Activated CD8-positive, alpha-beta memory T cell treated with anti-CD3 and anti-CD28 coated beads for 1 hour (primary cell): ENCODE measurements at places on chromosomes 12 and 14.

GRCh38 chr12:95548539-95549391 is 2.5 kb downstream of the USP44 start:
- DNase-seq = peak; percentile 26

DNA sequence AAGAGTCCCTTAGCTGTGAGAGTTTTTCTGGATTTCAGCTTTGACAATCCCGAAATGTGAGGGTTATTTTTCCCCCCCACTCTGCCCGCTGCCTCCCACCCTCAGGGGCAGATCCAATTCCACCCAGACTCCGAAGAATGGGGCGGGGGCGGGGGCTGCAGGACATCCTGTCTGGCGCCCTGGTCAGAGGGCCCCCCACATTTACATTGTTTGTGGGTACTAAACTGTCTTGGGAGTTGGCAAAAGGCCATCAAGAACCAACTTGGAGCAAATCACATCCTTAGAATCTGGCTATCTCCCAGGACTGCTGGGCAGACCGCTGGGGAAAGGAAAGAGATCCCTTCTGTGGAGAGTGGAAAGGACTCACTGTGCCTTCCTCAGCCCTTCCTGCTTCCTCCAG is 2.4 kb downstream of the EMP1 start:
- DNase-seq = no peak

DNA sequence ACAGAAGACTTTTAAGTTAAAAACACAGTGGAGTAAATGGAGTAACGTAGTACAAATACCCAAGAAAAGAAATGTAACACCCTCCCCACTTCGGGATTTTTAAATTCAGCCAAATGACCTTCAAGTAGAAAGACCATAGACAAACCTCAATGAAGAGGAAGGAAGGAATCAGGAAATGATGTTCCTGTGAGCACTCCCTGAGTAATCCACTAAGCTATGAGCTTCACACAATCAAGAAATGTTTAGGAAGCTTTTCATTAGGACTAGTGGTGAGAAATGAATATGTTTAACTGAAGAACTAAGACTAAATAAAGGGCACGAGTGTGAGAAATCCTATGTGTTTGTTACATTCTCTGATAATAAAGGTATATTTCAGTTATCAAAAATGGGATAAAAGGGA is 10.1 kb downstream of the TCL1A start:
- no peak for DNase-seq

GRCh38 chr14:65321370-65321875 is 91.1 kb upstream of the FUT8 start:
- DNase-seq = no peak

DNA sequence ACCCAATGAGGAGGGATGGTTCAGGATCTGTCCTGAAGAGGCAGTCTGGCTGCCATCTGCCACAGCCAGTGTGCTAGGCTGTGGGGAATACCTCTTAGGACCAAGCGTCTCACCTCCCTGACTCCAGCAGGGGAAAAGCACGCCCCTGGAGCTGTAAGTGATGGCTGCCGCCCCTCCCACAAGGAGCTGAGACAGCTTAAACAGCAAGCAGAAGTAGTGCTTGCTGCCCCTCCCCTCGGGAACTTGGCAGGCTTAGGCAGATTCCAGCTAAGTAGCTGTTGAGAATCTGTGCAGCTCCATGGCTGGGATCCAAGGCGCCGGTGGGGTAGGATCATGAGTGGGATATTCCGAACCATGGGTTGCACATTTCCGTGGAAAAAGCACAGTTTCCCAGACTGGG is 360.4 kb upstream of the MDGA2 start:
- no peak for DNase-seq

GRCh38 chr14:35855876-35856481 is 29.8 kb downstream of the BRMS1L start:
- DNase-seq = no peak

DNA sequence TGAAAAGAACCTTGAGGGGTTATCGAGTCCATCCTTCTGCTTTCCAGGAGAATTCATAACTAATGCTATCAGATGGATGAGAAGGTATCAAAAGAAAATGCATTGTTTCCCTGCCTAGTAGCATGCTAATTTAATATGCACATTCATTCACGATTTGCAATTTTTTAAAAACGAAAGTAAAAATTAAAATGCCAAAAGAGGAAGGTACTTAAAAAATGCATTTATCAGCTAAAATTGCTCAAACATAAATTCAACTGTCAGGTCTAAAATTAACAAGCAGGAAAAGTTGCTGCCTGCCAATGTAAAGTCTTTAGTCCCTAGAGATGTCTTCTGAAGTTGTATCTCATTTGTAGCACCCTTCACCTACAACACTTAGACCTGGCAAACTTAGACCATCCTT is 7.9 kb downstream of the ATF7 start:
- DNase-seq = no peak

DNA sequence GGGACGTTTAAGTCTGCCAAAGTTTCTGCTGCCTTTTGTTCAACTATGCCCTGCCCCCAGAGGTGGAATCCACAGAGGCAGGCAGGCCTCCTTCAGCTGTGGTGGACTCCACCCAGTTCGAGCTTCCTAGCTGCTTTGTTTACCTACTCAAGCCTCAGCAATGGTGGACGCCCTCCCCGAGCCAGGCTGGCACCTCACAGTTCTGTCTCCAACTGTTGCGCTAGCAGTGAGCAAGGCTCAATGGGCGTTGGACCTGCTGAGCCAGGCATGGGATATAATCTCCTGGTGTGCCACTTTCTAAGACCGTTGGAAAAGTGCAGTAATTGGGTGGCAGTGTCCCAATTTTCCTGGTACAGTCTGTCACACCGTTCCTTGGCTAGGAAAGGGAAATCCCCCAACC is 444.7 kb downstream of the FLRT2 start:
- DNase-seq = no peak

GRCh38 chr14:65277580-65278270 is 134.8 kb upstream of the FUT8 start:
- DNase-seq = no peak

- no peak for DNase-seq
These were observed 85.9 kb downstream of the TMEM117 start for GRCh38 chr12:43921666-43922337.

DNA sequence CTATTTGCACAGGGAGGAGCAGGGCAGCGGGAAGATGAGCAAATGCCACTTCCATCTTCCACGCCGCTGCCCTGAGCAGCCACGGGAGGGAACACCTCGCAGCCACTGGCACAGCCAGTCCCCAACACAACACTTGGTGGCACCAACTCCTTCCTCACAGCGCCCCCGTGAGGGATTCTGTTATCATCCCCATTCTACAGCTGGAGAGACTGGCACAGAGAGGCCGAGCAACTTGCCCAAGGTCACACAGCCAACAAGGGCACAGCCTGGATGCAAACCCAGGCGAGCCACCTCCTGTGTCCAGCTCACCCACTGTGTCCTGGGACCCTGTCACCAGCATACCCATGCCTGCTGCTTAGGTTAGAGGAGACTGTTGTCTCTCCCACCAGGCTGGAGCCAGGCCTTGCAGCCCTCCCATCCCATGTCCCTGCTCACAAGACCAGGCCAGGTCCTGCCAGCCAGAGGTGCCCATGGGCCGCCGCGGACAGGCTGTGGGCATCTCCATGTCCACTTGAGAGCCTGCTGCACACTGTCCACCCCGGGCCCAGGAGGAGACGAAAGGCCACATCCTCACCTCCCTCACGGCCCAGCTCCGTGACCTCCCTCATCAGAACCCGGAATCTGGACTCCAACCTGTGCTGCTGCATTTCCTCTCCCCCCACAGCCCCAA is 57.0 kb downstream of the NCOR2 start:
- DNase-seq = no peak

- no peak for DNase-seq
These were observed 4.3 kb upstream of the PGF start for GRCh38 chr14:74959596-74960180.

GRCh38 chr12:5180496-5180895 is 136.8 kb downstream of the KCNA5 start:
- no peak for DNase-seq

DNA sequence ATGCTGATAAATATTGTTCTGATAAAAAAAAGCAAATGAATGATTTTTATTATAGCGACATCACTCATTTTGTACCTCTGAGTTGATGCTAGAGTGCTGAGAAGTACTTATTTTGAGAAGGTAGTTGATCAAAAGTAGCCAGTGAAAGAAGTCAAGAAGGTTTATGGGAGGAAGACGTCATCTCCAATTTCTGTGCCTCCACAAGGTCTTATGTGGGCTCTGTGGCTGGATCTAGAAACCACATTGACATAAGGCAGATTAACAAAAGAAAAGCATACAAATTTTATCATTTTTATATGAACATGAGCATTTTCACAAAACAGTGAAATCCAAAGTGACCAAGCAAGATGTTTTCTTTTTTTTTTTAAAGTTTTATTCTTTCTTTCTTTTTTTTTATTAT is 289.5 kb upstream of the FAR2 start:
- no peak for DNase-seq

GRCh38 chr12:28088566-28089272 is 101.5 kb upstream of the CCDC91 start:
- no peak for DNase-seq

DNA sequence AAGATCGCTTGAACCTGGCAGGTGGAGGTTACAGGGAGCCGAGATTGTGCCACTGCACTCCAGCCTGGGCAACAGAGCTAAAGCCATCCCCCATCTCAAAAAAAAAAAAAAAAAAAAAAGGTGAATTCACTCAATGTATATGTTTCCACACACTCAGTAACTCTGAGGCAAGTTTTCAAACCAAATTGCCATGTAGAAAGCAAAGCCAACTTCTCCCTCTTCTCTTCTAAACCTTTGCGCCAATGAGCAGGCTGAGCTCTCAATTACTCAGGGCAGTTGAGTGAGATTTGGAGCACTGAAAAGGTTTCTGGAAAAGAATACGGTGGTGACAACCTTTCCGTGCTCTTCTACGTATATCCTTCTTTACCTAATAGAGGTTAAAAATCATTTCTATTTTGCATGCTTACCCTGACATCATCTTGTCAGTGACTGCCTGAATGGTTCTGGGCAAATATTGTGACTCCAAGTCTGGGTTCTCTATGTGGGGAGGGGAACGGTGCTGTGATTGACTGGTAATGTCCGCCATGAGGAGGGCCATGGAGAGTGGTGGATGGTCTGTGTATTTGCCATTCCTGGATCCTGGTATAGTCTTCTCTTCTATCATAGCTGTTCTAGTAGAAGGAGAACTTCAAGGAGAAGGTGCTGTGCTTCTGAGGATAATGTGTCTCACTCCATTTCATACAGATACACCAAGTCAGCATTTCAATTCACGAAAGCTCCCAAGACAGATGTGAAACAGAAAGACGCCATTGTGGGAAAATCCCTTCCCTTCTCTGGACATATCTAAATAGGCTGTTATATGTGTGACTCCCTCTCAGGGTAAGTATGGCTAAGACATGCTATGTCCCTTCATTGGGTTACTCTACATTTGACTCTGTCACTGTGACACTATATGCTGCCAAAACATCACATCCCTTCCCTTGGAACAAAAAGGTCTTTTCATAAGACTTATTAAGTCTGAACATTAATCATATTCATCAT is 46.2 kb upstream of the MED13L start:
- DNase-seq = no peak

- DNase-seq = no peak
These were observed 66.1 kb downstream of the ST8SIA1 start for GRCh38 chr12:22268406-22268805.

DNA sequence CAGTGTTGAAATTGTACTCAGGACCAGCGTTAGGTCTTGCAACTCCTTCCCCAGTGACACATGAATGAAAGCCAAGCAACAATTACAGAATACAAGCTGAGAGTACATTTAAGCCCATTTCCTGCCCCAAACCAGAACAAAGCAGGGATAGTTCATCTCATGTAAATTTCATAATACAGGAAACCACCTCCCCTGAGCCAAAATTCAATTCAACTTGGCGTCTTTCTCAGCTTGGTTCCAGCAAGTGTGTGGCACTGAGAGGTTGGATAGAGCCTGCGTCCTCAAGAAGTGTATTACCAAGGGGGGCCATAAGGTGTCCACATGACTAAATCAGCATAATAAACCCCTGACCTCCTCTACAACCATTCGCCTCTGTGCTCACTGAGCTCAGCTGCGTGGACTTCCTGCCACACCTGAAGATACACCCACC is 278.9 kb upstream of the CRY1 start:
- DNase-seq = no peak

DNA sequence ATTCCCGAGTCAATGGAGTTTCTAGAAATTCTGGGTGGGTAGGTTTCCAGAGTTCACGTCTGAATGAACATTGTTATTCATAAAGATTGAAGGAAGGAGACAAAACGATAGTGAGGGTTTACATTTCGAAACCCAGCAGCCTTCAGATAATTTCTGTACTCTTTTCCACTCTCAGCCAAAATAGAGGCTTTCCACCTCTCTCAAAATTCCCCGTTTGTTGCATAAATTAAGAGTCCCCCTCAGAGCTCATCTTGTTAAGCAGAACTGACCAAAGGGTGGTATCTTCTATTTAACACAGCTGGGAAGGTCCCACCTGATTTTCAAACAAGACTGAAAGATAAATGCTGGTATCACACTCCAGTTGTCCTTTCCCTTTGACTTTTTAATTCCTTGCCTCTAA is 21.5 kb upstream of the YARS2 start:
- DNase-seq = no peak

DNA sequence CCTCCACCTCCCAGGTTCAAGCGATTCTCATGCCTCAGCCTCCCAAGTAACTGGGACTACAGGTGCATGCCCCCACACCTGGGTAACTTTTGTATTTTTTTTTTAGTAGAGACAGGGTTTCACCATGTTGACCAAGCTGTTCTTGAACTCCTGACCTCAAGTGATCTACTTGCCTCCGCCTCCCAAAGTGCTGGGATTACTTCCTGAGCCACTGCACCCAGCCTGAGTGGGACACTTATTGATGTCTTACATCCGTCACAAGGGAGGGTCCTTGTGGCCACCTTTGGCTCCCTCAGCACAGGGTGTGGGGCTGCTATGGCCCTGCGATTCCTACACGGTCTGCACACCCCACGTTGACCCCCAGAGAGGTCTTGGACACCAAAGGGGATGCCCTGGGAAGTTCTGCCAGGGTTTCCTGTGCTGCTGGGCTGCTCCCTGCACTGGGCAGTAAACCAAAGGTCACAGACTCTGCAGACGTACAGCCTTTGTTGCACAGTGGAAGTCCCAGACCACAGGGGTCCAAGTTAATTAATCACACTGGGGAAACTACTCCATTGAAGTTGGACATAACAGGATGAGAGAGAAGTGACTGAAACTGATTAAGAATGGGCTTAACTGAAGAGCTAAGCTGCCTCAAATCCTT is 95.7 kb downstream of the SAMD4A start:
- no peak for DNase-seq

- DNase-seq = no peak
These were observed 8.0 kb downstream of the CCDC198 start for GRCh38 chr14:57485635-57486034.

GRCh38 chr14:79354336-79354735 is 857.0 kb downstream of the DIO2 start:
- DNase-seq = no peak

DNA sequence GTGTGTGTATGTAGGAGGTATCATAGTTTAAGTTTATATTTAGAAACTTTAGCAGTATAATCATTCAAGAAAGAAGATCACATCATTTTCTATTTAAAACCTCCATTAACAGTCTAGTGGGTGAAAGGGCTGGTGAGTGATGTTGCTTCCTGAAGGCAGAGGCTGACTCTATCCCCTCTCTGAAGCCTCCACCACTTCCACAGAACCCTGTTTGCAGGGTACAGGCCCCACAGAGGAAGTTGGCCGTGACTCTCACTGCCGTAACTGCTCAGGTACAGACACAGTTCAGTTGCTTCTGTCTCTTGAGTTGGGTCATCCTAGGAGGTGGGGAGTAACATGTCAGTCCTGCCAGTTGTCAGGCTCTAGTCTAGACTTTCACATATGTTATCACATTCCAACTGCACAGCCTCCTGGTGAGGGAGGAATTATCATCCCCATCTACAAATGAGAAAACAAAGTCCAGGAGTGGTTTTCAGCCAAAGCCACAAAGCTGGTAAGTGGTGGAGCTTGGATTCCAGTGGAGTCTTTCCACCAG is 31.5 kb downstream of the CFL2 start:
- no peak for DNase-seq
